ENCODE measurements at places on chromosomes 5 and 9.

- no peak for DNase-seq
Observed at GRCh38 chr9:133928248-133928764, 63.8 kb downstream of the VAV2 start.

DNA sequence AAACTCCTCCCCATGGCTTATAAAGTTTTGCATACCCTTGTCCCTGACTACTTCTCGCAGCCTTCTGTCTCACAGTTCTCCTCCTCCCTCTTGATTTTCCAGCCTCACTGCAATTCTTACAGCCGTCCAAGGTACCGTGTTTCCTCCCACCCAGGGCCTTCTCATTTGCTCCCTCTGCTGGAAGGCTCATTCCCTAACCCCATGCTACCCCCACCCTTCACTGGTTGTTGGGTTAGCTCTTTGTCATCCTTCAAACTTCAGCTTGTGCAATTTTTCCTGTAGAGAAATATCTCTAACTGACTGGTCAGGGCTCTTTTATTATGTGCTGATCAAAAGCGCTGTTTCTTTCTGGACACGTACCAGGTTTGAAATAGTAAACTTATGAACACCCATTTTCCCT is 329.2 kb downstream of the EBF1 start:
- peak; percentile 5 for DNase-seq

DNA sequence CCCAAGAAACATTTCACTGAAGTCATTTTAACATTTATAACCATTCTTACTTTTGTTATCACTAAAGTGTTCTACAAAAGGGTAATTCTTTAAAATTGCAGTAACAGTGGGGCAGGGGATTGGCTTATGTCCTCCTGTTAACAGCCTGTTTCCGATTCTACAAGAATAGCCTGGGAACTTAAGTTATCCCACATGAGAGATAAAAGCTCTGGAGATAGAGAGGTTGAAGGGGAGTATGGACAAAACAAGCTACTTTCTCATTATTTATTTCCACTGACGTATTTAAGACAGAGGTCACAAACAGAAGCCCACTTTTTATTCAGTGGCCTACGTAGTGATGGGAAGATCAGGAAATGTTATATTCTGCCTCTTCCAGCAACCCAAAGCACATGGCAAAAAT is 98.7 kb downstream of the EPB41L4A start:
- DNase-seq: no peak

DNA sequence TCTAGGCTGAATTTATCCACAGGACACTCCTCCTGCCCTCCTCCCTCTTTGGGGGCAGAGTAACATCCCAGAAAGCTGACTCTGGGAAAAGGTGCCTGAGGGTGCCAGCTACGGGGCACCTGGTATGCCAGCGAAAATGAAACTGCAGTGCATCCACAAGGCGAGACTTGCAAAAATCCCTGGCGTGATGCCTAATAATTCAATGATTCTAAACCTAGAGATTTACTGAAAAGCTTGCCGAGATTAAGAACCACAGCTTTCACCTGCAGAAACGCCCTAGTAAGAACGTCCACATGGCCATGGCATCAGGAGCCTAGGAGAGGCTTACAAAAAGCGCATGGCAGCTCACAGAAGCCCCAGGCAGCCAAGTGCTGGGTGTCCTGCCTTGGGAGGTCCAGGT is 20.9 kb downstream of the CCNJL start:
- DNase-seq: no peak

GRCh38 chr5:118789366-118789765 is 199.0 kb downstream of the DTWD2 start:
- no peak for DNase-seq

DNA sequence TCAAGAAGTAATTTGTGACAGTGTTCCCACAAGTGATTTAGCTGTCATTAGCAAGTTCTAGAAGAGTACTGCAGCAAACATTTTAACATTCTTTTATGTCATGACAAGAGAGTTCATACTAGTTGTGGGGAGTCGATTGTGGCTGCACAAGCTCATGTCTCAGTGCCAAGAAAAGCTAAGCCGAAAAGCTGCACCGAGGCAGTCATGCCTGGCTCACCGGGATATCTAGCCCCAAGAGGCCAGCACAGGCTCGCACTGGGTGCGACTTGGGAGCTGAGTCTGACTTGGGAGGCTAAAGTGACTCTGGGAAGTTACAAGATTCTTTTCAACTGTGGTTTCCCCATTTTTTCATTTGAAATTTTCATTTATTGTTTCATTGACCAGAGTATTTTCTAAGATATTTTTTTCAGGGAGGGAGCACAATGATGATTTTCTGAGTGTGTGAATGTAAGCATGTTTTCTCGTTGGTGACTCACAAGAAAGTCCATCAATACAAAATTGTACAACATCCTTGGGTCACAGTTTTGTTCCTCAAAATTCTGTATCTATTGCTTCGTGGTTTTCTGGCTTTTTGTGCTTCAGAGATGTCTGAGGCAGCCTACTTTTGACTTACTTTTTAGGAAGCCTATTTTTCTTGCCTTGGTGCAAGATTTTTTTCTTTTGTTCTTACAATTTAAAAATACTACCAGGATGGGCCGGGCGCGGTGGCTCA is 18.7 kb downstream of the CAST start:
- DNase-seq: no peak

GRCh38 chr5:57368010-57368409 is 114.6 kb downstream of the ACTBL2 start:
- DNase-seq: no peak

DNA sequence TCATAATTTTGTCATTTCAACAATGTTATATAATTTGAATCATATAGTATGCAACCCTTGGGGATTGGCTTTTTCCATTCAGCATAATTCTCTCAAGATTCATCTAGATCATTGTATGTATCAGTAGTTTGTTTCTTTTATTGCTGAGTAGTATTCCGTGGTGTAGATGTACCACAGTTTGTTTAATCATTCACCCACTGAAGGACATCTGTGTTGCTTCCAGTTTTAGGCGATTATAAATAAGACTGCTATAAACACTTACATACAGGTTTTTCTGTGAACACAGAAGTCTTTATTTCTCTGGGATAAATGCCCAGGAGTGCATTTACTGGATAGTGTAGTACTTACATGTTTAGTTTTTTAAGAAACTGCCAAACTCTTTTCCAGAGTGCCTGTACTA is 374.1 kb downstream of the DEPDC1B start:
- DNase-seq: no peak

GRCh38 chr9:38079461-38080031 is 10.5 kb upstream of the SHB start:
- DNase-seq: no peak

DNA sequence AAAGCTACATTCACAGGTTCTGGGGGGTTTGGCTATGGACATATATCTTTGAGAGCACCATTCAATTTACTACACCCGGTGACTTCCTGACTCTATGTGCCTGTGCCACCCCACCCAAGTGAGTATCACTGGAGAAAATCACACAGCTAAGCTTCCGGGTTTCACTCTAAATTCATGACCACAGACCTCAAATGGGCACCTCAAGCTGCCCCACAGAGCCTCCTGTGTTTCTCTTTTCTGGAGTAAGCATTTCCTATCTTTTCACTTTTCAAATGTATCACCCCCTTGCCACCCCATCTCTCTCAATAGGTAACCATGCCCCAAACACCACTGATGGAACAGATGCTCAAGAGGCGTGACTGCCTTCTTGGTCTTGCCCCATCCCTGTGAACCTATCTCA is 49.2 kb upstream of the NEK6 start:
- no peak for DNase-seq

DNA sequence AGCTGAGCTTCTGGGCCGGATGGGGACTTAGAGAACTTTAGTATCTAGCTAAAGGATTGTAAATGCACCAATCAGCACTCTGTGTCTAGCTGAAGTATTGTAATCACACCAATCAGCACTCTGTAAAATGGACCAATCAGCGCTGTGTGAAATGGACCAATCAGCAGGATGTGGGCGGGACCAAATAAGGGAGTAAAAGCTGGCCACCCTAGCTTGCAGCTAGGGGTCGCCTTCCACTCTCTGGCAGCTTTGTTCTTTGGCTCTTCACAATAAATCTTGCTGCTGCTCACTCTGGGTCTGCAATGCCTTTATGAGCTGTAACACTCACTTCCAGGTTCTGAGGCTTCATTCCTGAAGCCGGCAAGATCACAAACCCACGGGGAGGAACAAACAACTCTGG is 354.0 kb downstream of the PRR16 start:
- no peak for DNase-seq

- no peak for DNase-seq
Observed at GRCh38 chr5:5246736-5247135, 106.6 kb downstream of the ADAMTS16 start.

DNA sequence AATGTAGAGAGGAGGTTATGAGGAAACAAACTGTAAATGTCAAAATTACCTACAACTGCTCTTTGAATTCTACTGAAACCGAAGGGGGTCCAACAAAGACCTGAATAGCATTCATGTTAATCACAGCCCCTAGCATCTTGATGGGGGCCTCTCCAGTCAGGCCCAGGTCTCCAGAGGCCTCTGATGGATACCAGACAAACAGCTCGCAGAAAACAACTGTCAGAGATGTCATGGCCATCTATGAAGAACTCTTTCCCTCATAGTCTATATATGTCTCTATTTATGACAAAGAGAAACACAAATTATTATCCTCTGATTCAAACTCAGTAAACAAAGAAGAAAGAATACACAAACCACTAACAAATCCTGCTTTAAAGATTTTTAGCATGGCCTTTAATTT is 432.6 kb downstream of the CAAP1 start:
- no peak for DNase-seq

DNA sequence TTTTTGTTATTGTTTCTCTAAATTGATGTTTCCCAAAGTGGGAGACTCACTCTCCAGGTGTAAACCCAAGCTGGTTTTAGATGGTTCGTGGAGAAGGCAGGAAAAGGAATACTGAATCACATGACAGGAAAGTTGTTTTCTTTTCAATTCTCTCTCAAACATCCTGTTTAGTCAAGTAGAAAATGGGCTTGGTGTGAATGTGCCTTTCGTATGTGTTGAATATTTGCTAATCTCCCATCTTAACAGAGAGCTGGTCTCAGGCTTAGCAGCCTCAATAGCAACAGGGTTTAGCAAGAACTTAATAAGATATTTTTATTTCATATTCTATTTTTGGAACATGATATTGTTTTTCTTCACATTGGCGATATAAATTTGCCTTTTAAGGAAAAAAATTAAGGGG is 119.7 kb downstream of the INSYN2B start:
- DNase-seq: no peak

GRCh38 chr5:16057277-16057676 is 122.3 kb downstream of the MARCHF11 start:
- DNase-seq: no peak

DNA sequence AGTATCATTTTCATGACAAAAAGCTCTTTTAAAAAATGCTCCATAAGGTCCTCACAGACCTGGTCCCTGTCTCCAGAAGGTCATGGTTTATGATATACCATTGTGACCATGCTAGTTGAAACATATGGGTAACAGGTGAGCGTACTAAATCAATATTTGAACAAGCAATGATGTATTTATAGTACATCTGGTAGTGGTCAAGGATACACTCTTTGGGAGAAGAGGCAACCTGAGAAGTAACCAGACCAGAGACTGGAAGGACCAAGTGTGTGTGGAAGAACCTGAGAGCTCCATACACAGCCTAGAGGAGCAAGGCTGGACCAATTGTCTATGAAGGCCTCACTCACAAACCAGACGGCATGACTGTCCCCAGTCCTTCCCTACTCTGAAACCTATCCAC is 55.1 kb downstream of the LHFPL2 start:
- DNase-seq: no peak

DNA sequence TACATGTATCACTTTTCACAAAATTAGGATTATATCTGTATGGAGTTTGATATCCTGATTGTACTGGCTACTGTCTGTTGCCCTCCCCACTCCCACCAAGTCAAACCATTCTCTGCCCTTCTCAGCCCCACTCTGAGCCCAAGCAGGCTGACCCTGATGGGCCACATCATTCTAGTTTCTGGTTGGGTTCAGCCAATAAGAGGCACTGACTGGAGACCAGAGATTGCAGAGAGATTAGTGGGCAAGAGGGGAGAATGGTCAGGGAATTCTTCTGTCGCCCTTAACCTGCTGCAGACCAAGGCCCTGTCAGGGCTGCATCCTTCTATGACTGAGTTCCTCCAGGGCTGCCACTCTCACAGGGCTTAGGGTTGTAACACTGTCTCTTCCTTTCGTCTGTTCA is 2.7 kb downstream of the HSPB3 start:
- DNase-seq: no peak

All from iPS DF 19.7 (cell line).